ENCODE measurements at places on chromosomes 4 and X.

GRCh38 chr4:77007358-77008230 is 58.0 kb downstream of the SEPTIN11 start:
- DNase-seq, result peak; percentile 49

DNA sequence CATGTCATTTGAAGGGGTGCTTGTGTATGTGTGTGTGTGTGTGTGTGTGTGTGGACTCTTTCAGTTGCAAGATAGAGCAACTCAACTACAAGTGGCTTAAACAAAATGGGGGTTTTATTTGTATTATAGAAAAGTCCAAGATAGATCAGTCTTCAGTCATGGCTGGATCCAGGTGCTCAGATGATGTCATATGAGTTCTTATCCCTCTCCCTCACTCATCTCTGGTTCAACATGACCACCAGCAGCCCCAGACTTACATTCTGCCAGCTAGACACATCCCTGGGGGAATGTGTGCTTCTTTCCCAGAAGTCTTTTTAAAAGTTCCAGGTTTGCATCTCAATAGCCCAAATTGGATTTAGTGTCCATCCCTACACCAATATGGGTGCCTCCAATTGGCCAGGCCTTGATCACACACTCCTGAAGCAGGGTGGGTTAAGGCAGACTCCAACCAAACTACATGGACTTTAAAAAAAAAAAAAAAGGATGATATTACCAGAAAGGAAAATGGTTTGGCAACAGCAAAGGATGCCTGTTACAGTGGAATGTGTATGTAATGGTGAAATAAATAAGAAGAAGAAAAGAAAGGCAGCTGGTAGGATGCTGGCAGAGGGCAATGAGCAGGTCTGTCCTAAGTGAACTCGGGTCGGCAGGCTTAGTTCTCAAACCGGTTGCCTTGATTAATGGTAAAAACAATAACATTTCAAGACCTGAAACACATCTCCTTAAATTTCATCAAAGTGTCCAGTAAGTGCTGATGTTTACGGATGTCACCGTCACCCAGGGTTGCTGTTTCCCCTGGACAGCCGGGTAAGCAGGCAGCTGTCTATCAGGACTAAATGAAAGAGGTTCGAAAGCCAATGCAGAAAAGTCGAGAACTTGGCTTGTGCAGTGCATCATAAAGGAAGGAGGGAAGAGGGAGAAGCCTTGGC is 107.7 kb downstream of the SMIM20 start:
- no peak for DNase-seq

GRCh38 chr4:123995936-123996335 is 599.3 kb downstream of the SPRY1 start:
- DNase-seq, result no peak

DNA sequence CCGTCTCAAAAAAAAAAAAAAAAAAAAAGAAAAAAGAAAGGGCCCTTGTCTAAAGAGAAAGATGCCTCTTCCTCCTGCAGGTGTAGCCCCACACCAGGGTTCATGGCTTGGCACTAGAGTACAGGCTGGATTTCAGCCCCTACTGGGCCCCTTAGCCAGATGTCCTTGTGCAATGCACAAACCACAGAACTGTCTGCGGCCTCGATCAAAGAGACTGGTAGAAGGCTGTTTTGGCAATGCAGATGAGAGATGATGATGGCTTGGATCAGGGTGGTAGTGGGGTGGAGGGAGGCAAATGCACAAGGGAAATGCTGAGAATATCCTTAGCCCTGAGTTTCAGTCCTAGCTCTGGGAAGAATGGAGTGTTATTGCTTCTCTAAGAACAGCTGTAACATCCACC is 26.5 kb upstream of the TSR2 start:
- no peak for DNase-seq

DNA sequence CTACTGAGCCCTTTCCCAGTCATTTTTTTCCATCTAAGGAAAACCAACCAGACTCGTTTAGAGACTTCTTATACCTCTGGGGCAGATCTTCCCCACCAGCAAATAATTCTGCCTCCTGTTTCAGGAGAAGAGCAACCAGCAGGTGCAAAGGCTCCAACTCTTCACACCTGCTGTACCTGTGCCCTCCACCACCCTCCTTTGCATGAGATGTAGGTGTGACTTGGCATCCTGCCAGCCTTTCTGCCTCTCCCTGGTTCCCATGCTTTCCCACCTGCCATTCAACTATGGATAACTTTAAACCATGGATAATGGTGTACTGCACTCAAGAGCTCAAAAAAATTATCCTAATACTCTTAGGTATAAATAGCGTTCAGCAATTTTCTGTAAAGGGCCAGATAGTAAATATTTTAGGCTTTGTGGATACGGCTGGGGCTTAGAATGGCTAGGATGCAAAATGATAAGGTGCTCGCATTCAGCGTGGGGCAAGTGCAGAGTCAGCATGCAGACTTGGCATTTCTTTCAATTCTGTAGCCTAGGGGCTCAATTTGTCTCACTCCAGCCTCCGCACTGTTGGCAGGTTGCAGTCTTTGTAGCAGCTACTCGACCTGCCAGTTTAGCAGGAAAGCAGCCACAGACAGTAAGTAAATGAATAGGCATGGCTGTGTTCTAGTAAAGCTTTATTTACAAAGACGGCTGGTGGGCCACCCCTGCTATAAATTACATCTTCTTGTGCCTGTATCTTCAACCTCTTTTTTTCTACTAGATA is 79.8 kb downstream of the HCCS start:
- DNase-seq, result no peak

DNA sequence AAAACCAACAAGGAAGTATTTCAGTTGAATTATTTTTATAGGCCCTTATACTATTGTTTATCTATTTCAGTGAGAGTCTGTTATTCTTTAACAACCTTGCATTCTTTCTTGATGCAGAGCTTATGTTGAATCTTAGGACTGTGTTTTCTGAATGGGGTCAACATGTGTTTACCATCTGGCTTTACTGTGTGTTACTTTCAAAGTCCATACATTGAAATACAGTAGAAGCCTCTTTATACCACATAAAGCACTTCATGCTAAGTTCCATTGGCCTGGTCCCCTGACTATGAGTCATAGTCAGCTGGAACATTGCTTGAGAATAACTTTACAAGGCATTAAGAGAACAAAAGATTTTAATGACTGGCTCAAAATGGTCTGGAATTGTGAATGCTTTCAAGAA is 152.6 kb downstream of the GASK1B start:
- no peak for DNase-seq

DNA sequence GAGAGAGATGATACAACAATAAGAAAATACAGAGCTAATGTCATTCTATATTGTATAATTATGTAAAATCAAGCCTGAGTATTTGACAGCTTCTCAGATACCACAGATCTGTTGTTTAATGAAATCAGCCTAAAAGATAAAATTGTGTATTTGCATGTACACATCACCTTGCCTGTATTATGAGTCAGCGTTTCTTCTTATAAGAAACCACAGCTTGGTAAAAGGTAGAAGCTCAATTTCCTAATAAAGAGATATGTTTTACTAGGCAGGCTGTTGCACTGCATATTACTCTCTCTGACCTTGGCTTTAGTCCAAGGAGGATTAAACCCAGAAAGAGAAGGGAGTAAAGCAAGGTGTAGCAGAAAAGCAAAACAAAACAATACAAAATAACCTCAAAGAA is 121.3 kb downstream of the PPARGC1A start:
- DNase-seq, result no peak

GRCh38 chrX:118373538-118373937 is 27.6 kb downstream of the WDR44 start:
- DNase-seq, result no peak

- no peak for DNase-seq
Observed at GRCh38 chr4:122104184-122104583, 47.9 kb upstream of the BLTP1 start.

DNA sequence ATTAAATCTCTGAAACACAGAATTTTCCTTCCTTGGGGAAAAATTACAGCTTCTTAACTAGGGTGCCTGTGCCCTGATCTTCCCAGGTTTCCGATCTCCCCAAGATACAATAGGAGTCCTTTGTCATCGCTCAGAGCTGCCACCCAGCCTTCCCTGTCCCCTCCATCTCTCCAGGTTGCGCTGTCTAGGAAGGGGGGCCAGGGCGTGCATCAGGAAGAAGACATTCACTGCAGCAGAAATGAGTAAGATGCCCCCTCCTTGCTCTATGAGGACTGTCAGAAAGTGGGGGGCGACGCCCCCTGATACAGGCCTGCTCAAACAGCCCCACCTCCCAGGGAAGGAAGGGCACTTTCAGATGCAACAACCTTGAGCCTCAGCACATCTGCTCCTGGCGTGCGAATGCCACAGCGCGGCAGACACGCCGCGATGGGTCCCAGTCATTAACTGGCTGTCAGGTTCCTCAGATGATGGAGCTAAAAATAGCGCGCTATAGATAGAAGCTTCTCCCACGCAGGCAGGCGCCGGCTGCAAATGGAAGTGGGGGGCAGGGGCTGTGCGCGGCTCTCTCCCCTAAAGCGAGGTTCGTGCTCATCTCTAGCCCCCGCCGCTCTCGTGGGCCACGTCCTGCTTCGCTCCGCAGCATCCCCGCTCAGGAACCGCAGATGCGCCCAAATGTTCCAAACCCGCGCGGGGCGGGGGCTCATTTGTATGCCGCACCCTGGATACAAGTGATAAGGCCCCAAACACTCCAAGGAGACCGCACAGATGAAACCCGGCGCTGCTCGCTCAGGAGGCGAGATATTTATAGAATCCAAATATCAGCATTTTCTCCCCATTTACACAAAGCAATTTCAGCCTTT is 57.6 kb upstream of the LGI2 start:
- no peak for DNase-seq

DNA sequence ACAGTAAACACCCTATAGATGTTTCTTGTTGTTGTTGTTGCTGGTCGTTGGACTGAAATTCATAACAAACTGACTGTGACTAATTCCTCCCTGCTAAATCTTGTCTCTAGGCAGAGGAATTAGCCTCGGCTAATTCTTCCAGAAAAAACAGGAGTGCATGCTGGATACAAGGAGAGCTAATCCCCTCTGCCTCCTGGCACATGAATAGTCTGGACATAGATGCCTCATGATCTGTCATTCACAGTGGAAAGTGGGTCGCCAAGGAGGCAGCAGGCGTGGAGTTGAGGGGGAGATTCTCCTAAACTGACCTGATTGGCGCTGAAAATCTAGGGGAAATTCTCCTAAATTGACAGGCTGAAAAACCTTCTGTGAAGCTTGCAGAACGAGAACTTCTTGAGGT is 220.1 kb downstream of the DCTD start:
- no peak for DNase-seq

DNA sequence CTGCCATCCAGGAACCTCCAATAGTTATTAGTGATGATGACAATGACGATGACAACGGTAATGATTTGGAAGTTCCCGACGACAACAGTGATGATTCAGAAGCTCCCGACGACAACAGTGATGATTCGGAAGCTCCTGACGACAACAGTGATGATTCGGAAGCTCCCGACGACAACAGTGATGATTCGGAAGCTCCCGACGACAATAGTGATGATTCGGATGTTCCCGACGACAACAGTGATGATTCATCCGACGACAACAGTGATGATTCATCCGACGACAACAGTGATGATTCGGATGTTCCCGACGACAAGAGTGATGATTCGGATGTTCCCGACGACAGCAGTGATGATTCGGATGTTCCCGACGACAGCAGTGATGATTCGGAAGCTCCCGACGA is 14.7 kb downstream of the CXCR3 start:
- no peak for DNase-seq

GRCh38 chrX:29542152-29542551 is 673.2 kb upstream of the MAGEB2 start:
- DNase-seq, result no peak

GRCh38 chr4:118894034-118894433 is 5.4 kb downstream of the SYNPO2 start:
- no peak for DNase-seq

GRCh38 chr4:122131562-122132157 is 20.5 kb upstream of the BLTP1 start:
- DNase-seq, result no peak

GRCh38 chrX:68652326-68653170 is 5.1 kb downstream of the STARD8 start:
- no peak for DNase-seq

DNA sequence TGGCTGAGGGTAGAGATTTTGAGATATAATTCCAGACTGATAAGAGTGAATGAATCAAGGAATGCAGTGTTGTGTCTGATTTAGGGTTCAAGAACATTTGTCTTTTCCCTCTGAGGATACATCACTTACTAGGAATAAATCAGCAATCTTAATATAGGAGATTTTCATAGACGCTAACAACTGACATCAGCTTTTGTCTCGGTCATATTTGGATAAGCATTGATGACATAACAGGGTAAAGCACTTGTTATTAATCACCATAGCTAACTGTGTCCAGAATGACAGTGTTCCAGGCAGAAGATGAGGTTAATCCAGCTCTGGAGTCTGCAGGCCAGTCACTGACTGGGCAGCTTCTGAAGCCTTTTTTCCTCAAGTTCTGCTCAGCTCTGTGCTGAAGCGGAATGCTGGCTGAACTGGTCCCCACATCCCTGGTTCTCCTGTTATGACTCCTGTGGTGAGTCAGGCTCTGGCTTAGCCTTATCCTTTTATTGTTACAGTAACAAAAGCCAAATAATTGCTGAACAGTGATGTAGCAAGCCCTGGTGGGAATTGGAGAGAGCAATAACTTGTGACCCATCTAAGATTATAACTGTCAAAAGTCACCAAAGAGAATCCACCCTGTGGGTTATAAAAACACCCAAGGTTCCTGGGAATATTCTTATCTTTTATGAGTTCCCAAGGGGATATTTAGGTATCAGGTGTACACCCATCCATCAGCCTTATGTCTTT is 41.8 kb downstream of the FNIP2 start:
- DNase-seq, result no peak

- no peak for DNase-seq
Observed at GRCh38 chr4:88940506-88940905, 116.5 kb downstream of the FAM13A start.

DNA sequence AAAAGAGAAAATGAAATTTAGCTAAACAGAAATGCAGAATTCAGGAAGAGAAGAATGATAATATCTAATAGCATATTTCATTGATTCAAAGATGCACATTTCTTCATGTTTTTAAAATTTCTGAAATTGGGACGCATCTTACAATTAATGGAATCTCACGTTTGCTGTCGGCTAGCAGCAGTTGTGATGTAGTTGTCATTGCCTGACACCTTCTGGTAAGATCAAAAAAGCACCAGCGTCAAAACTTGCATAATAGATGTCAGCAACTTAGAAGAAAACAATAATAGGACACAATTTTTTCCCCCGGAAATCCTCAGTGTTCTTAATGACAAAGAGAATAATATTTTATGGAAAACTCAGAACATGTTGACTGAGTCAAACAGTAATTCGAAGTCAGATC is 29.8 kb upstream of the SLC7A3 start:
- DNase-seq, result no peak

- no peak for DNase-seq
Observed at GRCh38 chrX:109393859-109394258, 88.0 kb downstream of the GUCY2F start.

GRCh38 chrX:95640226-95640625 is 1044.4 kb upstream of the DIAPH2 start:
- DNase-seq, result no peak

- no peak for DNase-seq
Observed at GRCh38 chrX:120791013-120791643, 84.5 kb downstream of the CT47B1 start.

Data from CD4-positive, alpha-beta T cell treated with Interferon gamma for 1 hour (primary cell).